ENCODE measurements at places on chromosomes 5 and 9. TPM values are rescaled to one million over a fixed set of nuclear protein-coding genes. Genes with fewer than 3 reads are reported as not detected.

The AMBP gene
- total RNA-seq, result not detected

The LHX3 gene
- total RNA-seq, result not detected

The KCTD16 gene
- 0.08 TPM for total RNA-seq

The TUSC1 gene
- 9.2 TPM for total RNA-seq

The TEX48 gene
- total RNA-seq, result not detected

The SV2C gene
- 0.44 TPM for total RNA-seq

The FGF18 gene
- 30.4 TPM for total RNA-seq

The DOCK8 gene
- 3.7 TPM for total RNA-seq

The FOXD4L3 gene
- not detected for total RNA-seq

The ALDH1A1 gene
- 20.7 TPM for total RNA-seq

The SETX gene
- total RNA-seq, result 23.3 TPM

The FGD3 gene
- total RNA-seq, result 1.8 TPM

The SPINK5 gene
- 0.47 TPM for total RNA-seq

Data from left ventricle myocardium inferior (tissue), 1 donor.